Stimulated activated naive CD8-positive, alpha-beta T cell treated with anti-CD3 and anti-CD28 coated beads, Interleukin-15, amount 100 ng/mL, for 72 hours (primary cell): ENCODE measurements at places on chromosomes 1 and 21.

GRCh38 chr21:44965251-44966022 lies 25.6 kb downstream of the SLX9 start:
- DNase-seq = no peak

DNA sequence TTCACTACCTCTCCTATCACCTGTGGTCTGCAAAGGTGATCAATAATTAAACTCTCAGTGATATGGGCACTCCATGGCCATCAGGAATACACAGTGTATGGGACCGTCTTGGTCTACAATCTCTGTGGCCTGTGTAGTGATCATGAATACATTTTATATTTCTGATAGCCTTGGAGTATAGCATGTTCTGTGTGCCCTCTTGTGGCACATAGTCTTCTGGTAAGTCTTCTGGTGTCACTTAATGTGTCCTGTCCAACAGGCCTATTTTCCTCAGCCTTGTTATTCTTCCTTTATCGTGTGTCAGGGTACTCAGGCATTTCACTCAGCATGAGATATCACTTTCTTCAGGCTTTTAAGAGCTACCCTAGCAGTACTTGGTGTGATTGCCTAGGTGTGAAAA lies 393.6 kb downstream of the AGBL4 start:
- DNase-seq = no peak

GRCh38 chr1:242731446-242731845 lies 206.9 kb upstream of the PLD5 start:
- no peak for DNase-seq

- DNase-seq = no peak
Measured at GRCh38 chr1:26701995-26702679, 6.3 kb downstream of the ARID1A start.

DNA sequence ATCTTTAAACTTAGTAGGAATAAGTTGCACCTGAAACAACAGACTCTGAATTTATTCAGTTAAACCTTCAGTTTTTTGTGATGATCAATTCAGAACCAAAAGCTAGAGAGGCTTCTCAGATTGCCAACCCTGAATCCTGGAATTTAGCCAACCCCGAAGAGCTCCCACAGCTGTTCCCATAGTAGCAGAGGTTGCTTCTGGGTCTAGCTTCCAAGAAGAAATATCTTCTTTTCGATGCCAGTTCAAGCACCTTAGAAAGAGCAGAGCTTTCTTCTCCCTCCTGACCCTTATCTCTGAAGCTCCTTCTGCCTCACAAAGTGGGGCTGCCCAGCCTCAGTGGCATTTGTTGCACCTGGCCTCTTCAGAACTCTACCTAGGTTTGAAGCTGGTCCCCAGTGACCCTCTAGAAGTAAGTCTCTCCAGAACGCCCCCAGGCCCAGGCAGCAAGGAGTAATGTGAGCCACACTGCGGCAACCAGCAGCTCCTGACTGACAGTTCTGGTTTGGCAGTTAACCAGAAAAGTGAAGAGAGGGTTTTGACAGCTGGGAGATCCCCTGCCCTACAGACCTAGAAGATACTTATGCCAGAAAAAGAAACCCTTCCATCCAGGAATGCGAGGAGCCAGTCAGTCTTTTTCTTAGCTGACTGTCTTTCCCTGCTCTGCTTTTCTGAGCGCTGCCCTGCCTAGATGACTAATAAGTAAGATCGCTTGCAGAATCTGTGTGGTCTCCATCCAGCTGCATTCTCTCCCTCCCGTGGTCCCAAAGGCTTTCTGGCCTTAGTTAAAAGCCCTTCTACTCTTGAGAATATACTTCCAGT lies 165.9 kb downstream of the ADGRL4 start:
- DNase-seq = no peak

GRCh38 chr1:24319312-24319863 lies at the start of gene GRHL3:
Gene GRHL3, plus strand, starts transcription at chr1:24319357. Its CDS starts 195 bp downstream, at chr1:24319552.
- no peak for DNase-seq

GRCh38 chr1:163540727-163541126 lies 219.0 kb downstream of the NUF2 start:
- DNase-seq = no peak

- DNase-seq = no peak
Measured at GRCh38 chr1:225447650-225448089, 19.8 kb upstream of the LBR start.

DNA sequence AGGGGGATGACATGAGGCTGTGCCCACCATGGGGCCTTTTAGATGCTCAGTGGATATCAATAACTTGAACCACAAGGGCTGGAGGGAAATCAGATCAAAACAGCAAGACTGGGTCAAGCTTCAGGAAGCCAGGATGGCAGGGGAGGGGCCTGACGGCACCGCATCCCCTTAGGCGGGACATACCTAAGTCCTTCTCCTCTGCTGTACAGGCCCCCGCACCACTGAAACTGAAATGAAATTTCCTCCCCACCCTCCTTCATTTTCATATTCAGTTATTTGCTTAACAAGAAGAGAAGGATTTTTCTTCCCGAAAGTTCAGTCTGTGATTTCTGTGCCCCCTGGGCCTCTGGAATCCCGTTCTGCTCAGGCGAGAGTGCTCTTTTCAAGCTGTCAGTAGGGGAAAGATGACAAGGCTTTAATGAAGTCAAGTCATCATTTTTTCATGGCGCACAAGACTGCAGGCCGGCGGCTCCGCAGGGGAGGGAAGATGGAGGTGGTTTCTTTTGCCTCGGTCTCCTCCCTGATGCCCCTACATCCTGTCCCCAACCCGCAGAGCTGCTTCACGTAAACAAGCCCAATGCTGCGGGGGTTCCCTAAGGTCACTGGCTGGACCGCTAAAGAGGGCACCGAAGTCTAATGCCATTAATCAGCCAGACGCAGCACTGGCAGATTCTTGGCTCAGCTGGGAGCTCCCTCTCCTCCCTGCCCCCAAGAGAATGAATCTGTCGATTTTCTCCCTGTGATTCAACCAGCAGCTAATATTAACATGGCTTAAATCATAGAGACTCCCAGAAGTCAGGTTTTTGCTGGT lies 264.8 kb downstream of the C1orf94 start:
- no peak for DNase-seq

DNA sequence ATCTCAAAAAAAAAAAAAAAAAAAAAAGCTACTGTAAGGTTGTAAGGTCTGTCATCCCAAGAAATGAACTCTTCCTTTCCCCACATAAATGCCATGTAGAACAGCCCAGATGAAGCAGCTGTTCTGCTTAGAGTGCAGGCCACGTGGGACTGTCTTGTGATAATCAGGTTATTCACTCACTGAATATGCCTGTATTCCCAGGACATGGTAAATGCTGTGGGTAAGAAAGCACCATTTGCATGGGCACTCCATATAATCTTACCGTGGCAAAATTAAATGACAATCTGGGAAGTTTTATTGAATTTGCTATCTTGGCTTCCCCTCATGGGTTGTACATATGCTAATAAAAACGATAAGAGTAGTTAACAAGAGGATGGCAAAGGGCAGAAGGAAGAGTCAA lies 13.8 kb downstream of the RGS5 start:
- no peak for DNase-seq

DNA sequence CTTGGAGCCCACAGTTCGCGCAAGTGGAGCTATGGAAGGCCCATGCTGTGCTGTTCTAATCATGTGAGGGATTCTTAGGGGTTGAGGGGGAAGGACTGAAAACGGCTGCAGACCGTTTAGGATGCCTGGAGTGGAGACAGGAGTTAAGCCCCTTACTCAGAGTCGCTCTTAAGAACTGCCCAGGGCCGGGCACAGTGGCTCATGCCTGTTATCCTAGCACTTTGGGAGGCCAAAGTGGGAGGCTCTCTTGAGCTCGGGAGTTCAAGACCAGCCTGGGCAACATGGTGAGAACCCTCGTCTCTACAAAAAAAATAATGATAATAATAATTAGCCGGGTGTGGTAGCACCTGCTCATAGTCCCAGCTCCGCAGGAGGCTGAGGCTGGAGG lies 1.1 kb downstream of the ZNF672 start:
- no peak for DNase-seq

GRCh38 chr1:52057255-52057654 lies 1.2 kb downstream of the BTF3L4 start:
- no peak for DNase-seq

GRCh38 chr1:218499011-218499691 lies 154.0 kb downstream of the TGFB2 start:
- DNase-seq = no peak

GRCh38 chr1:192453360-192453992 lies 122.1 kb upstream of the RGS1 start:
- no peak for DNase-seq

- no peak for DNase-seq
Measured at GRCh38 chr1:248825573-248825908, 174 bp downstream of the SH3BP5L start.

GRCh38 chr1:193229136-193229535 lies 42.7 kb upstream of the B3GALT2 start:
- no peak for DNase-seq

- DNase-seq = peak; percentile 46
Measured at GRCh38 chr1:64505944-64506655, 36.2 kb downstream of the CACHD1 start.

GRCh38 chr1:154877370-154877974 lies 7.4 kb upstream of the KCNN3 start:
- no peak for DNase-seq

- DNase-seq = no peak
Measured at GRCh38 chr1:9112961-9113880, 15.7 kb downstream of the GPR157 start.

DNA sequence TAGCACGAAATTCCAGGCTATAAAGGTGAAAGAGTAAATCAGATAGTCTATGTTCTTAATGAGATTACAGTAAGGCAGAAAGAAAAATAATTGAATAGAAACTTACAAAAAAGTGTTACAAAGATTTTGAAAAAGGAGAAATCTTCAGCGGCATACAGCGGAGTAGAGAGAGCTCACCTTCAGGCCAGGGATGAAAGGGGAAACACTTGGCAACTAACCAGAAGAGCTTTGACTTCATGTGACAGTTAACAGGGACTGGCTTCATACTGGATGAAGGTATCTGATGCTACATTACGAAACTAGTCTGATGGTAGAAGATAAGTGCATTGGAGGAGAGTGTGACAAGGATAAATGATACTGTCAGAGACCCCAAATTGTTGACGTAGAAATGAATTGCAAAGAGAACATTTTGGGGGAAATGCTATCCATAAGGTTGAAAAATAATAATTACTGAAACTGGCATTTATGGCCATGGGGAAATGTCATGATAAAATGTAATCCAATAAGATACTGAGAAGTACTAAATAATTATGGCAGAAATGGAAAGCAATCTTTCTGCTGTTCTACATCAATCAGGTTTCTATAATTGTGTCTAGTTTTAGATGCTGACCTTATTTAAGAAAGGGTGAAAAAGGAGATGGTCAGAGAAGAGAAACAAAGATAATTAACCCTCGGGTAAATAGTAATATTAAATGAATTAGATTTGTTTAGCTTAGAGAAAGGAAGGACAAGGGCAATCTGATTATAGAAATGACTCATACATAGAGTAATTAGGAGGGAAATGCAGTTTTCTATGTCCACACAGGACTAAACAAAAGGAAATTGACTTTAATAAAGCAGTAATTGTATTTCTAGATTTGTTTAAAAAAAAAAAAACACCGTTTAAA lies 808.7 kb downstream of the NCAM2 start:
- no peak for DNase-seq

GRCh38 chr1:116290085-116290705 lies 82.8 kb upstream of the ATP1A1 start:
- DNase-seq = no peak

- no peak for DNase-seq
Measured at GRCh38 chr1:58710190-58711085, 10.6 kb upstream of the MYSM1 start.

- no peak for DNase-seq
Measured at GRCh38 chr1:39689214-39689613, 2.0 kb downstream of the HPCAL4 start.

GRCh38 chr1:247407180-247407616 lies 8.8 kb upstream of the NLRP3 start:
- DNase-seq = peak; percentile 50

DNA sequence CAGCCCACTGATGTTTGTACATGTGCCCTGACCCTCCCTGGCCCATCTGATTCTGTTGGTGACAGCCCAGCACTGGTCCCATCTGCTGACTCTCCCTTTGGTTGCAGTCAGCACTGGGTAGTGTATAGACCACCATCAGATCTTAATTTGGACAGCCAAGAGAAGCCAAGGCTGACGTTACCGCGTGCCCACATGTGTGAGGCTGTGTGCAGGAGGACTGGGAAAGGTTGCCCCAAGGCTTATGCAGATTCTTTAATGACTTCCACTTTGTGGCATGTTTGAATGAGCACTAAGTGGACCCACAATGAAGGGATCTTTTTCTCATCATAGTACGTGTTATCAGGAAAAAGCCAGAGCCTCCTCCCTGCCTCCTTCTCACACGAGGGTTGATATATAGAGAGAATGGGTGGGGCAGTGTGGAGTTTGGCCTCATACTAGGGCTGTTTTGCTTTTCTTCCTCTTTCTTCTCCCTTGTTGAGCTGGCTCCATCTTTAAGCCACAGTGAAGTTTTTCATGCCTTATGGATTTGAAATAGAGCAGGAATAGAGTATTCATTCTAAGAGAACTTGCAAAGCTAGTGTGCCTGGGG lies 93.5 kb downstream of the NAV1 start:
- DNase-seq = no peak

GRCh38 chr1:32536764-32537163 lies 2.5 kb upstream of the ZBTB8A start:
- no peak for DNase-seq

- DNase-seq = peak; percentile 85
Measured at GRCh38 chr1:2044510-2045319, 5.5 kb upstream of the PRKCZ start.

DNA sequence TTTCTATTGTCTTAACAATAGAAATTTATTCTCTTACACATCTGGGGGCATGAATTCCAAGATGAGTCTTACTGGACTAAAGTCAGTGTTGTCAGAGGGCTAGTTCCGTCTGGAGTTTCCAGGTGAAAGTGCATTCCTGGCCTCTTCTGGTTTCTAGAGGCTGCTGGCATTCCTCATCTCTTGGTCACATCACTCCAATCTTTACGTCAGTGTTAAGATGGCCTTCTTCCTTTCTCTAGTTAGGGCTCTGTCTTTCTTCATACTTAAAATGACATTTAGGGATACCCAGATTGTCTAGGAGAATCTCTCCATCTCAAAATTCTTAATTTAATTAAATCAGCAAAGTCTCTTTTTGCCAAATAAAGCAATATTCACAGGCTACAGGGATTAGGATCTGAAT lies 13.3 kb upstream of the PDC start:
- DNase-seq = no peak

GRCh38 chr1:224660074-224660473 lies 44.0 kb downstream of the CNIH3 start:
- no peak for DNase-seq

- peak; percentile 45 for DNase-seq
Measured at GRCh38 chr1:112501810-112502641, 6.7 kb upstream of the WNT2B start.

DNA sequence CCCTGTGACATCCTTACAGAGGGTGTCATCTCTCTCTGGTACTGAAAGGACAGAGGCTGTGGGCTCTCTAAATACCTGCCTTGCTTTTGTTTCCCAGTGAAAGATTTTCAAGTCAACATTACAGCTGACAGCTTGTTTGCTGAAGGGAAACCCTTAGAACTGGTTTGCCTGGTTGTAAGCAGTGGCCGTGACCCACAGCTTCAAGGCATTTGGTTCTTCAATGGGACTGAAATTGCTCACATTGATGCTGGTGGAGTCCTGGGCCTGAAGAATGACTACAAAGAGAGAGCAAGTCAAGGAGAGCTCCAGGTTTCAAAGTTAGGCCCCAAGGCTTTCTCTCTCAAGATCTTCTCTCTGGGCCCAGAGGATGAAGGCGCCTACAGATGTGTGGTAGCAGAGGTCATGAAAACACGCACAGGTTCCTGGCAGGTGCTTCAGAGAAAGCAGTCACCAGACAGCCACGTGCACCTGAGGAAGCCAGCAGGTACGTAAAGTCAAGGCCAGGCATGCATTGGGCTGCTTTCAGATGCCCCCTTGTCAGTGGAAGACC lies 11.8 kb downstream of the CD101 start:
- no peak for DNase-seq
